ENCODE measurements at places on chromosomes 7 and 10.

- no peak for DNase-seq
Measured at GRCh38 chr7:36736899-36737211, 12.6 kb upstream of the AOAH start.

DNA sequence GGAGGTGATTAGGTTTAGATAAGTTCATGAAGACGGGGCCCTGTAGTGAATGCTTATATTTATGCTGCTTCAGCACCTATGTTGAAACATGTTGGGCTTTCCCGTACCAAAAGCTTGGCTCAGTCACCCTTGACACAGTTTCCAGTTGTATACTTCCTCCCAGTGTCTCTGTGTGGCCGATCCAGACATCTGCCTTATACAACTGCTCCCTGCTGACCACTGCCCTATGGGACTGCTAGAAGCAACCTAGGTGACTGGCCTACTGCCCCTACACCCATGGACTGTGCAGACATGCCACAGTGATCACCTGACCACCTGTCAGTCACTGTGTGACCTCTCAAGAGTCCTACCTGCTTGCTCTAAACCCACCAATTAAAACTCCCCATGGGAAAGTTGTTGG, 22.6 kb upstream of the TSPAN13 start:
- no peak for DNase-seq

DNA sequence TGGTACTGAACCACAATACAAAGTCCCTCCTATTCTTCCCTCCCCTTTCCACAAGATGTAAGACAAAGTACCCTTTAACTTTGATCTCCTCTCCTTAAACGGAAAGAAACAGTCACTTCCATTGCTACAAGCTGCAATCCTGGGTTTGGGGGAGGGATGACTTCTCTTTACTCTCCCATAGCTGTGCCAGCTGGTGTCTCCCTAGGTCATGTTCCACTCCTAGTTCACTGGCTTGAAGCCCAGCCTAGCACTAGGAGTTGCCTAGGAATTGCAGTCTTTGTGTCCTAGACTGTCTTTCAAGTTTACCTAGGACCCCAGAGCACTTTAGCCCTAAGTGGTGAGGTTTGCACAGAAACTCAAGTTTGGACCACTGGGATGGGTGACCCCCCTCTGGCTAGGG, 311.1 kb downstream of the HPSE2 start:
- no peak for DNase-seq

DNA sequence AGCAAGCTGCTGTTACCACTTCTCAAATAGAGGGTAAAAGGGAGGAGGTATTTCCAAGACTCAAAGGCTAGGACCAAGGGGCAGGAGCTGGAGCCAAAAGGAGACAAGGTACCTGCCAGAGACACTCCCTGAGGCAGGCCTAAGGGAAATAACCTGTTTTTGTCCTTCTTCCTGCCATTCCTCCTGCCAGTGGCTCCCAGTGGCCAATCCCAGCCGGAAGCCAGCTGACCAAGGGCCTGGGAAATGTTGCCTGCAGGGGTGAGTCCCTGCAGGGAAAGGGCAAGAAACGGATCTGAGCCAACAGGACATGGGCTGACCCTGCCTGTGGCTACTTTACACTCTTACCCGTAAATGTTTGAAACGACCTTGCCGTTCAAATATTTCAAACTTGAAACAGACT, 3.5 kb downstream of the CYTH3 start:
- DNase-seq = no peak

DNA sequence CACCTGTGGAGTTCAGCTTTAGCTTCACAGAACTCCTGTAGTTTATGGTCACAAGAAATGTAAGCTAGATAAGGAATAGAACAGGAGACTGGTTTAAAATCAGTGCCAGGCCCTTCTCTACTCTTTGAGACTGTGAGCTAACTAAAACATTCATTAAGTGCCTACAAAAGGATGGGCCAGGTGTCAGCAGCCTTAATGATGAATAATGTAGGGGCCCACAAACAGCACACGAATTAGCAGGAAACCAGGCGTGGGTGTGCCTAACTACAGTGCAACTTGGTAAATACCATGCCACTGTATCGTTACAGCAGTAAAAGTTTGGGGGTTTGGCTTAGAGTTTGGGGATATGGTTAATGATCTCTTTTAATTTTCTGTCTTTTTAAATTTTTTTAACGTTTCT, 6.1 kb upstream of the ABLIM1 start:
- no peak for DNase-seq

GRCh38 chr7:55439627-55440026, 74.5 kb downstream of the LANCL2 start:
- DNase-seq = no peak
